Naive B cell (primary cell): ENCODE measurements at places on chromosomes 3 and 15.
A peak's percentile ranks its signal among the peaks of the same experiment; 100 is the strongest.

DNA sequence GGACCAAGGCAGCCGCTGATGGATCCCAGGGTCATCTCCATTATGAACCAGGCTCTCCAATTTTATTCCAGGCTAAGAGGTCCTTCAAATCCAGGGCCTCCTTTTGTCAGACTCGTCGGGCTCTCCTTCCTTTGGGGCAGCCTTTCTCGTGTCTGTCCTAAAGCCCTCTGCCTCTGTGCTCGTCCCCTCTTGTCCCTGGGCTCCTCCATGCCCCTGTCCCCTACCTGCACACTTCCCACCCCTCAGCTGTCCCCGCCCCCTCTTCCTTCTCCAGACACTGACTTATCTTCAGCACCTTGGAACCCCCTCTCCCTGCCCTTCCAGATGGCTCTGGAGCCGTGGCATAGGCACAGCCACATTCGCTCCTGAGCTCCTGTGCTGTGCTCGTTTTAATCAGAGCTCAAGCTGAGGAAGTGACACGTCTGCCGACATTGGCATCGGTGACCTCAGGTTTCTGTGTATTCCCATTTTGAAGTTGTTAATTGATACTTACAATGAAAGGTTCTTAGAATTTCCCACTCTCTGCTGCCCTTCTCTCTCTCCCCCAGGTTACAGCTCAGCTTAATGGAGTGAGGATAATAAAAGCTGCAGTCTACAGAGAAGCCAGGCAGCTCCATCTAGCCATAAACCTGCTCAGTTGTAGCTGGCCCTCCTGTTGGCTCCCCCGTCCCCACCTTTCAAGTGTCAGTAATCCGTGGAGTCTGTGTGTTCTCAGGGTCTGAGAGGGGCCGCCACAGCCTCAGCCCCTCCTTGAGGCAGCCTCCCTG is 51.1 kb upstream of the SEC22A start:
- DNase-seq: no peak
- peak overlapping the region; percentile 76 for H3K27ac ChIP-seq
- no peaks in the 10 kb centered on the region for H3K27me3 ChIP-seq
- H3K36me3 ChIP-seq: no peaks in the 10 kb centered on the region
- peaks cover 30% of the 10 kb centered on the region for H3K4me1 ChIP-seq
- no peak overlapping the region for H3K4me3 ChIP-seq

DNA sequence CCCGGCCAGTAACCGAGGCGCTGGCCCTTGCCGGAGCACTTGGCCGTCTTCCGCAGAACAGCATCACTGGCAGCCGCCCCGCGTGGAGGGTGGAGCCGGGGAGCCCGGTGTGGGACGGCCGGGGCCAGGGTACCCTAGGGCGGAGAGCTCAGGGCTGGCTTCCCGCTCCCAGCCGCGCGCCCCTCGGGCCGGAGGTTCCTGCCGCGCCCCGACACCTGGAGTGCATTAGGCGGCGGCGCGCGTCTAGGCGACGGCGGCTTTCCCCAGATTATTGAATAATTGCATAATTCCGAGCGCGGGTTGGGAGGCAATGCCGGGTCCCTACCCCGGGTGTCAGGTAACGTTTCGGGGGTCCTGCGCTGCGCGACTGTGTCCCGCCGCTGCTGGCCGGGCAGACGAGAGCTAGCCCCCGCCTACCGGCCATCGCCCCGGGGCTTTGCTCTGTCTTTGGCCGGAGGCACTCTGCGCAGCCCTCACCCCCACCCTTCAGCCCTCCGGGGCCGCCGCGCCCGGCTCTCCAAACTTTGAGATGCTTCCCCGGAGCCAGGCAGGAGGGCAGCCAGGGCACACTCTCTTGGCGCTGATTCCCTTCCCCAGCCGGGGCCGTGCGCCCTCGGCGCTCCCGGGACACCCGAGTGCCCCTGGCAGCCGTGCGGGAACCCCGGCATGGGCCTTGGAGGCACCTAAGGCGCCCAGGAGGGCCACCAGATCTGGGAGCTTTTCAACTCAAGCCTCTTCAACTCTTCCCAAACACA is 749 bp downstream of the ITGA11 start:
- H3K4me1 ChIP-seq: peaks cover 11% of the 10 kb centered on the region
- no peaks in the 10 kb centered on the region for H3K36me3 ChIP-seq
- no peak overlapping the region for H3K4me3 ChIP-seq
- H3K27ac ChIP-seq: no peak overlapping the region
- peaks cover 68% of the 10 kb centered on the region for H3K27me3 ChIP-seq

GRCh38 chr15:64653757-64654156 is 121.6 kb downstream of the RBPMS2 start:
- no peaks in the 10 kb centered on the region for H3K27me3 ChIP-seq
- H3K4me3 ChIP-seq: no peak overlapping the region
- no peak for DNase-seq
- no peaks in the 10 kb centered on the region for H3K36me3 ChIP-seq
- no peak overlapping the region for H3K27ac ChIP-seq
- H3K4me1 ChIP-seq: peaks cover 11% of the 10 kb centered on the region

- H3K27me3 ChIP-seq: no peaks in the 10 kb centered on the region
- no peak overlapping the region for H3K27ac ChIP-seq
- no peak for DNase-seq
These were observed 752.0 kb upstream of the GRM7 start for GRCh38 chr3:6108957-6109356.

- H3K27me3 ChIP-seq: no peaks in the 10 kb centered on the region
- no peaks in the 10 kb centered on the region for H3K36me3 ChIP-seq
- H3K27ac ChIP-seq: no peak overlapping the region
- DNase-seq: peak; percentile 46
These were observed 3.9 kb upstream of the FSIP1 start for GRCh38 chr15:39786447-39787056.

GRCh38 chr3:141796081-141796888 is 33.1 kb downstream of the GRK7 start:
- peak overlapping the region; percentile 9 for H3K27ac ChIP-seq
- H3K4me3 ChIP-seq: peak overlapping the region; percentile 92
- H3K36me3 ChIP-seq: no peaks in the 10 kb centered on the region
- peak; percentile 57 for DNase-seq

- peaks cover 4% of the 10 kb centered on the region for H3K4me1 ChIP-seq
- H3K27ac ChIP-seq: no peak overlapping the region
- H3K27me3 ChIP-seq: peaks cover 3% of the 10 kb centered on the region
- no peak for DNase-seq
- no peak overlapping the region for H3K4me3 ChIP-seq
These were observed 71.9 kb downstream of the ARHGEF26 start for GRCh38 chr3:154193000-154193615.

DNA sequence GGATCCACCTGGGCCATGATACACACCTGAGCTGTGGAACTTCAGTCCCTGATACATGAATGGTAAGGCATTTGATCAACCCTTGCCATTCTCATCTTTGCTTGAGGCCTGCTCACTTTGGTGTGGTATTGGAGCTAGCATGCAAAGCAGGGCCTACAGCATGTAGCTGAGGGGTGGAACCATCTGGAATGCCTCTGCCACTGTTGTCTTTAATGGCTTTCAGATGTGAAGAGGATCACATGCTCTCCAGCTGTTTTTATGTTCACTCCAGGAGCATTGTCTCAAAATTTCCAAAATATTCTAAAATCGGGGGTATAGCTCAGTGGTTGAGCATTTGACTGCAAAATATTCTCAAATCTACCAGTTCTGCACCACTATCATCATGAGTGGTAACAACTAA is 64.4 kb upstream of the PHLDB2 start:
- no peaks in the 10 kb centered on the region for H3K36me3 ChIP-seq
- no peak overlapping the region for H3K27ac ChIP-seq
- no peaks in the 10 kb centered on the region for H3K27me3 ChIP-seq
- no peak for DNase-seq
- H3K4me1 ChIP-seq: no peaks in the 10 kb centered on the region

- no peaks in the 10 kb centered on the region for H3K27me3 ChIP-seq
- DNase-seq: no peak
- H3K4me1 ChIP-seq: no peaks in the 10 kb centered on the region
- no peak overlapping the region for H3K4me3 ChIP-seq
- no peaks in the 10 kb centered on the region for H3K36me3 ChIP-seq
These were observed 191.0 kb downstream of the EPHB1 start for GRCh38 chr3:134985864-134986715.

DNA sequence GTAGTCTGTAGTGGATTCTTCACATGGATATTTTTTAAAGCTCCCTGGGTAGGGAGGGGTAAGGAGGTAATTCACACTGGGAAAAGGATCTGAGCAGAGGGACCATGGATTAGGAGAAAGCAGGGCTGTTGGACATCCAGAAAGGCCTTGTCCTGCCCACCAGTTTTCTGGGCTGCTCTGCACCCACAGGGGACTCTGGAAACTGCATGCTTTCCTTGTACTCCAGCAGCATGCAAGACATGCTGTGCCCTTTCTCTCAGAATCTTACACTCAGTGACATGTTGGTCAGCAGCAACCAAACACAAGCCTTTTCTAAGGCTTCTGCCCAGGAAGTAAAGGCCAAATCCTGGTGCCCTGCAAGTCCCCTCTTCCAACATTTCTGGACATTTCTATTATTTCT is 2.5 kb upstream of the FBN1 start:
- peaks cover 11% of the 10 kb centered on the region for H3K4me1 ChIP-seq
- peaks cover 22% of the 10 kb centered on the region for H3K27me3 ChIP-seq
- H3K4me3 ChIP-seq: no peak overlapping the region
- DNase-seq: no peak

- H3K4me3 ChIP-seq: no peak overlapping the region
- H3K27me3 ChIP-seq: no peaks in the 10 kb centered on the region
- H3K36me3 ChIP-seq: no peaks in the 10 kb centered on the region
- no peak for DNase-seq
These were observed 53.9 kb upstream of the NR2F2 start for GRCh38 chr15:96276438-96277210.

DNA sequence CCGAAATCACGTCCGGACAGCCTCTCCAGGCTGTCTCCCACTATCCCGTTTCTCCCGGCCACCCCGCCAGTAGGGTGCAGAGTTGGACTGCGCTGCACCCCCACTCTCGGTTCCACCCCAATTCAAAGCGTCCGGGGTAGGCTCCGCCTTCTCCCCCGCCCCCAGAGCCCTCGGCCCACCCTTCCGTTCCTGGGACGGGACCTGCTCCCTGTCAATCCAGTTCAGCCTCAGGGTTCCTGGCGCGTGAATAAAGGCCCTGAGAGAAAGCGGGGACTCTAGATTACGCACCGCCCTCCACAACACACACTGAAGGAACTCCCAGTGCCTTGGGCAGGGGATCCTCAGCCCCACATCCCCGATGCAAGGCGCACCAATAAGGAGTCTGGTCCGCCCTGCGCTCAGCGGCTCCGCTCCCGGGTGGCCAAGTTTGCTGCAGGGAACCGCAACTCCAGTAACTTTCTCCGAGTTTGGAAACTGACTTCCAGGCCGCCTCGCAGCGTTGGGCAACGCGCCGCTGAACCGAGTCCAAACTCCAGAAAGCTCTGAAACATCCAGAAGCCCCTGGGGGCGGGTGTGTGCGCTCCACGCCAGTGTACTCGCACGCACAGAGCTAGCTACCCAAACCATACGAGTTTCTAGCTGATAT is 1.9 kb downstream of the ADAMTS9 start:
- H3K36me3 ChIP-seq: no peaks in the 10 kb centered on the region
- peaks cover 53% of the 10 kb centered on the region for H3K27me3 ChIP-seq
- no peak overlapping the region for H3K4me3 ChIP-seq
- no peak for DNase-seq

DNA sequence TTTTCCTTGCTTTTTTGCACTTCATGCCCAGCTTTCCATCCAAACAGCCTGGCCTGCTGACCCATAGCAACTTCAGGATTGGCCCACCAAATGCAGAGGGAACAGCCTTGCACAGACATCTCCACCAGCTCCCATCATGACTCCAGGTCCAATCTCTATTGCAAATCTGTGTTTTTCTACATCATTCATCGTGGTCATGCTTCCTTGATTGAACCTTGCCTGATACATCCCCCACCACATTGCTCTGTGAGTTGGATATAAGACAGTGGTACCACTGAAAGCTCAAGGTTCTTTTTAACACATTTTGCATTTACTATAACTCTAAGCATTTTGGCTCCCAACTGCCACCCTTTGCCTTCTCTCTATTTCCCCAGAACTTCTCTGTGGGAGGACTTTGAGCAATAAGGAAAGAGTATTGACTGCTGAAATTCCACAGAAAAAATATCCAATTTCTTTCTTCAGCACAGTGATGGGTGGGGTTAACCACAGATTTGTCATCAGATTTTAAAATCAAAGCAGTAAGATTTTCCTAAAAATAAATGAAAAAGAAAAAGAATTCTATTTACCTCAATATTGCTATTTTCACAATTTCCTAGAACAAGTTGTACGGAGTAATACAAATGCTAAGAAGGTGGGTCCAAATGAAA is 114.6 kb upstream of the GALNT15 start:
- no peak for DNase-seq
- peaks cover 12% of the 10 kb centered on the region for H3K27me3 ChIP-seq
- H3K4me1 ChIP-seq: no peaks in the 10 kb centered on the region

- H3K4me3 ChIP-seq: peak overlapping the region; percentile 64
- DNase-seq: no peak
- H3K27ac ChIP-seq: no peak overlapping the region
- H3K27me3 ChIP-seq: peaks cover 4% of the 10 kb centered on the region
- H3K36me3 ChIP-seq: no peaks in the 10 kb centered on the region
- no peaks in the 10 kb centered on the region for H3K4me1 ChIP-seq
These were observed 22.3 kb upstream of the RETNLB start for GRCh38 chr3:108779496-108779895.

GRCh38 chr15:27820722-27821121 is 278.4 kb downstream of the OCA2 start:
- peaks cover 9% of the 10 kb centered on the region for H3K27me3 ChIP-seq
- DNase-seq: no peak
- no peak overlapping the region for H3K4me3 ChIP-seq
- H3K4me1 ChIP-seq: no peaks in the 10 kb centered on the region
- no peaks in the 10 kb centered on the region for H3K36me3 ChIP-seq

GRCh38 chr3:24505691-24506550 is 11.3 kb upstream of the THRB start:
- no peak overlapping the region for H3K27ac ChIP-seq
- H3K4me1 ChIP-seq: peaks cover 50% of the 10 kb centered on the region
- DNase-seq: no peak
- H3K4me3 ChIP-seq: no peak overlapping the region
- H3K36me3 ChIP-seq: no peaks in the 10 kb centered on the region

GRCh38 chr3:162945626-162946025 is 1449.0 kb downstream of the OTOL1 start:
- H3K4me1 ChIP-seq: no peaks in the 10 kb centered on the region
- H3K27me3 ChIP-seq: no peaks in the 10 kb centered on the region
- no peaks in the 10 kb centered on the region for H3K36me3 ChIP-seq
- H3K27ac ChIP-seq: no peak overlapping the region
